ENCODE measurements at places on chromosomes 1 and 21. TPM values are rescaled to one million over a fixed set of nuclear protein-coding genes. Genes with fewer than 3 reads are reported as not detected.

- peaks cover 13% of the 10 kb centered on the region for H3K4me1 ChIP-seq
- no peaks in the 10 kb centered on the region for H3K27me3 ChIP-seq
- H3K36me3 ChIP-seq = peaks cover 4% of the 10 kb centered on the region
Measured at GRCh38 chr1:43493661-43494450, 36.8 kb upstream of the PTPRF start.

- no peaks in the 10 kb centered on the region for H3K36me3 ChIP-seq
- no peak overlapping the region for H3K27ac ChIP-seq
- peaks cover 16% of the 10 kb centered on the region for H3K27me3 ChIP-seq
- peaks cover 18% of the 10 kb centered on the region for H3K4me1 ChIP-seq
- no peak overlapping the region for H3K4me3 ChIP-seq
Measured at GRCh38 chr1:6435129-6435528, 10.6 kb downstream of the ESPN start.

DNA sequence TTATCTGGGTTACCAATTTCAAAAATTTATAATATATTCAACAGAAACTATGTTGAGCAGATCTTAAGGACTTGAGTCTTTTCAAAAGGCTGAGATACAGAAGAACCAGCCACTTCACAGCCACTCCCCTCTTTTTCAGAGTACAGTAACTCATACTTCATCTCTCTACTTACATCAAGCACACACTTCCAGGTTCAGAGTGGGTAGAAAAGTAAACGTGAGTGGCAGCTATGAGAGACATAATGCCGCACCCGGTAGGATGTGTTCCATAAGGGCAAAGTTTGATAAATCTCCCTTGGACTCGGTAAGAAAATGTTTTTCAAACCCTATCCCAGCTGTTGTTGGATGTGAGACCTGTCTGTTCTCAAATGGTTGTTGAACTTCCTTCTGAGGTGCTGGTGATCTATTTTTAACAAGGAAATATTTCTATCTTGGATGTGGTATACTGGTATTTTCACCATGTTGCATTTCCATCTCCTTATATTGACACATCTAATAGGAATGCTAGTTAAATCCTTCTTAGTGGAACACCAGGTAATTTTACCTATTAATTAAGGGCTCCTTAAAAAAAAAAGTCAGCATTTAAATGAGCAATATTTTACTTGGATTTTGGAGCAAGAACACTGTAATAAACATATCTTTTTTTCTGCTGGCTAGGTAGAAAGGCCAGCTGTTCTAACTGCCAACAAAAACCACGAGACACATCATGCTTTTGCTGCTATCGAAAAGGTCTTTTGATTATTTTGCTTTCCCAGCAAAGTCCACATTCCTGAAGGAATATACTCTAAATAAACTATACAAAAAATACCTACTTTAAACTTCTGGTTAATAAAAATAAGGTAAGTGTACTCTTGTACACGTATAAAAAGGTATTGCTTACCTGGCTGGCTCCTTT is 28.2 kb downstream of the CNN3 start:
- peak overlapping the region; percentile 52 for H3K27ac ChIP-seq
- no peaks in the 10 kb centered on the region for H3K27me3 ChIP-seq
- peaks cover 57% of the 10 kb centered on the region for H3K36me3 ChIP-seq
- H3K4me1 ChIP-seq = peaks cover 13% of the 10 kb centered on the region
- DNase-seq = no peak
- H3K4me3 ChIP-seq = no peak overlapping the region

- H3K27me3 ChIP-seq = no peaks in the 10 kb centered on the region
- peaks cover 54% of the 10 kb centered on the region for H3K4me1 ChIP-seq
- peak overlapping the region; percentile 87 for H3K4me3 ChIP-seq
- H3K27ac ChIP-seq = peak overlapping the region; percentile 98
- H3K36me3 ChIP-seq = peaks cover 15% of the 10 kb centered on the region
Measured at GRCh38 chr1:67429528-67430357, 459 bp downstream of the SERBP1 start.

- H3K4me3 ChIP-seq = peak overlapping the region; percentile 83
- no peaks in the 10 kb centered on the region for H3K27me3 ChIP-seq
- DNase-seq = no peak
- H3K27ac ChIP-seq = peak overlapping the region; percentile 71
- peaks cover 28% of the 10 kb centered on the region for H3K4me1 ChIP-seq
Measured at GRCh38 chr1:6700853-6701436, 671 bp downstream of the DNAJC11 start.

Gene S100A5
- 1.0 TPM for total RNA-seq

Gene TCP10L
- total RNA-seq = 1.3 TPM

All from osteocyte (in vitro differentiated cells).